NCI-H446 treated with DMSO at 0.1 percent for 48 hours (cell line): ENCODE measurements at places on chromosomes 4 and X.

GRCh38 chrX:130091980-130092522, 18.2 kb downstream of the ELF4 start:
- DNase-seq: no peak

GRCh38 chr4:162506253-162506652, 342.5 kb upstream of the FSTL5 start:
- no peak for DNase-seq

DNA sequence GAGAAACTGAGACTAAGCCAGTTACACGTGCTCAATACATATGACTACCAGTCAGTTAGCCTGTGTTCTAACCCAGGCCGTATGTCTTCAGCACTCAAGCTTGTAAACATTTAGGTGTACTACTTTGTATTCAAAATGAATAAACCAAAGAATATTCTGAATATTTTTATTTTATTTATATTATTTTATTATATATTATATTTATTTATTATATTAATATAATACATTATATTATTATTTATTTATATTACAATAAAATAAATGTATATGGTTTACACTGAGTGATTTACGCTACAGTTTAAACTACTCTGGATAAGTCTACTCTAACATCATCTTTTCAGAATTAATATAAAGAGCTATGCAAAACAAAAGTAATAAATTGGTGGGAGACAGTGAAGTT, 691.5 kb downstream of the CENPC start:
- DNase-seq: no peak

DNA sequence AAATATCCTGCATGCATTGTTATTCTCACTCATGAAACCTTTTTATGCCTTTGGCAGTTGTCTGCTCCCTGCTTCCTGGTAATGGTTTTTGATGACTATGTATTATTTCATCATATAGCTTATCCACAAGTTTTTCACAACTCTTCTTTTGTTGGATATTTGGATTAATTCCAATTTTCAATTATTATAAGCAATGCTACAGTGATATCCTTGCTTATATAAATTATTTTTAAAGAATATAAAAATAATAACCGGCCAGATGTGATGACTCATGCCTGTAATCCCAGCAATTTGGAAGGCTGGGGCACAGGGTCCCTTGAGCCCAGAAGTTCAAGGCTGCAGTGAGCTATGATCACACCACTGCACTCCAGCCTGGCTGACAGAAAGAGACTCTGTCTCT, 47.0 kb downstream of the ASIC5 start:
- DNase-seq: no peak

GRCh38 chrX:22220941-22221340, 51.8 kb upstream of the CBLL2 start:
- DNase-seq: peak; percentile 9

DNA sequence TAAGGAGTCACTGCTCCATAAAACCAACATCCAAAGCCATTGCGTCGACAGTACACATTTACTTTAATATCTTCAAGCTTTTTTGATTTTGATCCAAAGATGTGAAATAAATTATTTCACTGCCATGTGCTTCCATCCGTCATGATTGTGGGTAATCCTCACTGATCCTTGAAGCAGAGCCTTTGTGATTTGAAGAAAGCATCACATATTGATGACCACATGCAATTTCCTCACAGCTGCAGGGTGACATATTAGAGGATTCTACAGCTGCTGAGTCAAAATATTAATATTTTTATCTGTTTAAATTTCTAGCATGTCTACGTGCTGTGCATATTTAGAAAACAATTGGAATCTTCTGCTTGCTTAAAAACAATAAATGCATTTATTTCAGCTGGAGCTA, 196.8 kb upstream of the ANXA3 start:
- DNase-seq: peak; percentile 2

- peak; percentile 63 for DNase-seq
Measured at GRCh38 chr4:118918388-118918787, 29.7 kb downstream of the SYNPO2 start.

GRCh38 chrX:39639871-39640270, 457.9 kb downstream of the BCOR start:
- DNase-seq: no peak
